Heart left ventricle (tissue), 16 donors: ENCODE measurements at places on chromosomes 3 and 15. TPM values are rescaled to one million over a fixed set of nuclear protein-coding genes. Genes with fewer than 3 reads are reported as not detected.
A peak's percentile ranks its signal among the peaks of the same experiment; 100 is the strongest.

Gene TIPARP
- 33.8 TPM for total RNA-seq

Gene RBMS3
- 31.1 TPM for total RNA-seq

Gene PLA1A
- 0.58 TPM for total RNA-seq

Gene ST8SIA2
- total RNA-seq, result 3.1 TPM

Gene OXNAD1
- total RNA-seq, result 19.0 TPM

Gene MAP3K13
- 4.8 TPM for total RNA-seq

Gene SLCO3A1
- total RNA-seq, result 50.2 TPM

Gene GPR160
- total RNA-seq, result 0.99 TPM

Gene AADAC
- total RNA-seq, result not detected

Gene BTLA
- not detected for total RNA-seq

Gene LOXL1
- 31.5 TPM for total RNA-seq

DNA sequence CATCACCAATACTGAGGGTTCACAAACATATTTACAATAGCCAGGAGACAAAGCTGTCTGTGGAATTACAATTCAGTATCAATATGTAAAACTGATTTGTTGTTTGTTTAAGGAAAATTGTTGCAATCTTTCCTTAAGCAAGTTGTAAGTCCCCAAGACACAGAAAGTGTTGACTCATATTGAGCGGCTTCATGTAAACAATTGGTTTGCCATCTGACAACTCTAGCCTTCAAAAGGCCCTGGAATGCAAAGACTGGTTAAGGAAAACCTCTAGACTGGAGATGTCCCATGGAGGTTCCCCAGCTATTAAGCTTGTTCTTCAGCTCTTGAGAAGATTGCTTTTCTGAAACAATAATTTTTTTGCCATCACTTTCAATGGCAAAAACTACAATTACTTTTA lies 283.7 kb upstream of the PROK2 start:
- DNase-seq, result no peak
- H3K27ac ChIP-seq, result no peak overlapping the region
- no peak overlapping the region for H3K4me3 ChIP-seq
- H3K4me1 ChIP-seq, result no peaks in the 10 kb centered on the region

GRCh38 chr15:92634671-92635201 lies 20.8 kb downstream of the FAM174B start:
- peaks cover 5% of the 10 kb centered on the region for H3K36me3 ChIP-seq
- H3K27me3 ChIP-seq, result no peaks in the 10 kb centered on the region
- no peak overlapping the region for H3K4me3 ChIP-seq
- H3K4me1 ChIP-seq, result no peaks in the 10 kb centered on the region
- no peak for DNase-seq

- no peaks in the 10 kb centered on the region for H3K4me1 ChIP-seq
- no peak overlapping the region for H3K4me3 ChIP-seq
- DNase-seq, result no peak
Observed at GRCh38 chr3:86702381-86702958, 288.5 kb downstream of the VGLL3 start.

GRCh38 chr15:80452166-80452565 lies 48.0 kb downstream of the ARNT2 start:
- H3K4me1 ChIP-seq, result no peaks in the 10 kb centered on the region
- no peak for DNase-seq
- H3K27me3 ChIP-seq, result peaks cover 4% of the 10 kb centered on the region
- H3K36me3 ChIP-seq, result no peaks in the 10 kb centered on the region
- H3K27ac ChIP-seq, result no peak overlapping the region

DNA sequence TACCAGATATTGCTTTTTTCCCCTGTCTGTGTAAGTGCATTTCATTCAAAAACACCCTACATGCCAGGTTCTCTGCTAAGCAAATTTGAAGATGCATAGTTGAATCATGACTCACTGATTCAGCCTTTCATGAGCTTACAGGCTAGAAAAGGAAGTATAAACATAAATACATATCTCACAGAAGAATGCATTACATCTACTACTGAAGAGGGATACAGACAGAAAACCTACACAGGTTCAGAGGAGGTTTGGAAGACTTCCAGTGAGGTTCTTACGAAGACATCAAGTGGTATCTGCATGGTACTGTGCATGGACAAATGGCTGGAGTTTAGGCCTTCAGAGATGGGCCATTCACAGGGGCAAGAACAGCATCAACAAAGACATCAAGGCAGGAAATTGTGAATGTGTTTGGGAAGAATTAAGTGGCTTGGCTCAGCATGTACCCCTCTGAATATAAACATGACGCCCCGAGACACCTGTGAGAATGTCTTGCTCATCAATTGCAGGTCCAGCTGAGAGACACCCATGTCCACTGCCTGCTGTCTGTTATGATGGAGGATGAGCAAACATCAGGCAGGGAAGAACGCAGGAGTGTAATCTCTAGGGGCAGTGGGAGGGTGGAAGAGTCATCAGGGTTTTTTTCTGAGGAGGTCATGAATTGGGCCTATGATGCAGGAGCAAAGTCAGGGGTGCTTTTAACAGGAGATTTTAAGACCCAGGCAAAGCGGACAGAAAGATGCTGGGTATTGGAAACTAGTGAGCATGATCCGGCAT lies 105.1 kb upstream of the GALNT15 start:
- H3K4me3 ChIP-seq, result no peak overlapping the region
- H3K4me1 ChIP-seq, result peaks cover 9% of the 10 kb centered on the region
- no peaks in the 10 kb centered on the region for H3K36me3 ChIP-seq
- no peak overlapping the region for H3K27ac ChIP-seq
- DNase-seq, result no peak

DNA sequence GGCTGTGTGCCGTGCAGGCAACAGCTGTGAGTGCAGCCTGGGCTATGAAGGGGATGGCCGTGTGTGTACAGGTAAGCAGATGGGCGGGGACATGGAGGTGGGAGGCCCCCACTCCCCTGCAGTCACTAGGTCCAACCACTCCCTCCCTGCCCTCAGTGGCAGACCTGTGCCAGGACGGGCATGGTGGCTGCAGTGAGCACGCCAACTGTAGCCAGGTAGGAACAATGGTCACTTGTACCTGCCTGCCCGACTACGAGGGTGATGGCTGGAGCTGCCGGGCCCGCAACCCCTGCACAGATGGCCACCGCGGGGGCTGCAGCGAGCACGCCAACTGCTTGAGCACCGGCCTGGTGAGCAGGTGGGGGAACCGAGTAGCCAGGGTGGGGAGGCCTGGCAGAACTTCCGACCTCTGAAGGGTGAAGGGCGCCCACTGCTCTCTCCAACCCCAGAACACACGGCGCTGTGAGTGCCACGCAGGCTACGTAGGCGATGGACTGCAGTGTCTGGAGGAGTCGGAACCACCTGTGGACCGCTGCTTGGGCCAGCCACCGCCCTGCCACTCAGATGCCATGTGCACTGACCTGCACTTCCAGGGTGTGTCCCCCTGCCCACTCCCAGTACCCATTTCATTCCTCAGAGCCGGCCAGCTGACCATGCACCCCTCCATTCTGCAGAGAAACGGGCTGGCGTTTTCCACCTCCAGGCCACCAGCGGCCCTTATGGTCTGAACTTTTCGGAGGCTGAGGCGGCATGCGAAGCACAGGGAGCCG lies 11.6 kb downstream of the NT5DC2 start:
- H3K4me1 ChIP-seq, result peaks cover 26% of the 10 kb centered on the region
- H3K36me3 ChIP-seq, result peaks cover 15% of the 10 kb centered on the region
- no peak overlapping the region for H3K4me3 ChIP-seq
- DNase-seq, result no peak
- H3K27ac ChIP-seq, result no peak overlapping the region

- DNase-seq, result no peak
- H3K4me1 ChIP-seq, result peaks cover 12% of the 10 kb centered on the region
- peaks cover 92% of the 10 kb centered on the region for H3K27me3 ChIP-seq
- no peaks in the 10 kb centered on the region for H3K36me3 ChIP-seq
- no peak overlapping the region for H3K4me3 ChIP-seq
Observed at GRCh38 chr3:181699171-181699903, 12.4 kb upstream of the SOX2 start.

DNA sequence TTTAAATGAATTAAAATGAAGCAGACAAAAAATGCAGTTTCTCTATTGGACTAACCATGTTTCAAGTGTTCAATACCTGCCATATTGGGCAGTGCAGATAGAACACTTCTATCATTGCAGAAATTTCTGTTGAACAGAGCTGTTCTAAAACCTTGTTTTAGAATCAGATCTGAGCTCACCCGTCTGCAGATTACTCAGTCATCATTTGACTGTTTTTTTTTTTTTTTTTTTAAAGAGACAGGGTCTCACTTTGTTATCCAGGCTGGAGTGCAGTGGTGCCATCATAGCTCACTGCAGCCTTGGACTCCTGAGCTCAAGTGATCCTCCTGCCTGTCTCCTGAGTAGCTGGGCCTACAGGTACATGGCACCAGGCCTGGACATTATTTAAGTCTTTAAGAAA lies 128.7 kb downstream of the APBA2 start:
- H3K27ac ChIP-seq, result no peak overlapping the region
- no peak overlapping the region for H3K4me3 ChIP-seq
- H3K4me1 ChIP-seq, result no peaks in the 10 kb centered on the region
- H3K27me3 ChIP-seq, result no peaks in the 10 kb centered on the region
- no peak for DNase-seq
- no peaks in the 10 kb centered on the region for H3K36me3 ChIP-seq

DNA sequence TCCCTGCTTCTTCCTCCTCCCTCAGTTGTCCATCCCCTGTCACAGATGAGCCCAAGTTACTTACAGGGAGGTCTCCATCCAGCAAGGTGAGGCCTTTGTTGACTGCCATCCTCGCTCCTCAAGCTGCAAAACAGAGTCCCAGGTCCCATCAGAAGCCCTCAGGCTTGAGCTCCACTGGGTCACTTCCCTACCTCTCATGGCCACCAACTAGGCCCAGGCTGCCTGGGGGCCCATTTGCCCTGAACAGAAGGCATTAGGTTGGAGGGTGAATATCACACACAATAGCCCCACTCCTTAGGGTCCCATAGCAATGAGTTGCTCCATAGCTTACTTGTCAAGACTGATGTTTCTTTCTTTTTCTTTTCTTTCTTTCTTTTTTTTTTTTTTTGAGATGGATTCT lies 1.8 kb downstream of the PLIN1 start:
- no peak overlapping the region for H3K27ac ChIP-seq
- no peaks in the 10 kb centered on the region for H3K36me3 ChIP-seq
- H3K27me3 ChIP-seq, result no peaks in the 10 kb centered on the region
- no peak overlapping the region for H3K4me3 ChIP-seq

GRCh38 chr15:40511472-40512133 lies 40.8 kb downstream of the CHST14 start:
- H3K4me3 ChIP-seq, result peak overlapping the region; percentile 64
- H3K36me3 ChIP-seq, result no peaks in the 10 kb centered on the region
- peaks cover 17% of the 10 kb centered on the region for H3K4me1 ChIP-seq
- peak overlapping the region; percentile 62 for H3K27ac ChIP-seq
- H3K27me3 ChIP-seq, result no peaks in the 10 kb centered on the region
- DNase-seq, result peak; percentile 80

- no peak for DNase-seq
- no peaks in the 10 kb centered on the region for H3K27me3 ChIP-seq
- H3K4me1 ChIP-seq, result no peaks in the 10 kb centered on the region
Observed at GRCh38 chr3:22175947-22176346, 424.9 kb upstream of the ZNF385D start.

DNA sequence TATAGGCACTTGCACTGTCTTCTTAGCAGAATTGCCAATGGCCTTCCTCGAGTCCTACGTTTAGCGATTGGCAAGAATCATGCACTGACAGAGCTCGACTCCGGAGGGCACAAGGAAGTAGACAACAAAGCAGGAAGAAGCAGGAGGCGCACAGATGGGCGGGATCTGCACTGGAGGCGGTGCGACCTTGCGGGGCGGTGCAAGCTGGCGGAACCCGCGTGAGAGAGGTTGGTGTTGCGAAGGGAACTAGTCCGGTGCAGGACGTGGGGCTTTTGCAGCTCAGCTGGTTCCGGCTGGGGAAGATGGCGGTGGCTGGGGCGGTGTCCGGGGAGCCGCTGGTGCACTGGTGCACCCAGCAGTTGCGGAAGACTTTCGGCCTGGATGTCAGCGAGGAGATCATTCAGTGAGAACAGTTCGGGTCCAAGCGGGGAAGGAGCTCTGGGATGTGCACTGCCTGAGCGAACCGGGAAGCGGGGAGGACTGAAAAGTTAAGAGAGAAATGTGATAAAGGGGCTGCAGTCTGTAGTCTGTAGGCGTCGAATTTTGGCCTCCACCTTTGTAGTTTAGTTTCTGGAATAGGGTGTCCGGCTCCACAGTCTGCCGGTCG lies at the start of gene TRIP4:
TSS of gene TRIP4 (plus strand) at position 275 of the 607 bp plus-strand sequence. CDS start at position 303, 28 bp downstream.
- H3K27ac ChIP-seq, result peak within 1 kb of the TSS; percentile 80
- peak; percentile 97 for DNase-seq
- H3K4me3 ChIP-seq, result peak within 1 kb of the TSS; percentile 33
- H3K36me3 ChIP-seq, result no peaks in the 10 kb centered on the region

DNA sequence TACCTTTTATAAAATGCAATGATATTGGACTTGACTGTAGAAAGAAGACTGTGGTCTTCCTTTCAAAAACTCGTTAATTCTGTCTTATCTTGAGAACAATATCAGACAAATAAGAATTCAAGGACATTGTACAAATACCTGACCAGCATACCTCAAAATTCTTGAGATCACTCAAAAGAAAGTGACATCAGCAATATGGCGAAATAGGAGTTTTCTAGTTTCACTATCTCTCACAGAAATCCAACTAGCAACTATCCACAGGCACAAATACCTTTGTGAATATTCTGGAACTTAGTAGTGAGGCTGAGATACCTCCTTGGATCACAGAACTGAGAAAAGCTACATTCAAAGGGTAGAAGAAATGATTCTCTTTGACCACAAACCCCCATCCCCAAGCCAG lies 419.7 kb downstream of the ZNF385D start:
- peaks cover 1% of the 10 kb centered on the region for H3K4me1 ChIP-seq
- no peaks in the 10 kb centered on the region for H3K36me3 ChIP-seq
- no peak overlapping the region for H3K4me3 ChIP-seq
- no peak for DNase-seq
- no peaks in the 10 kb centered on the region for H3K27me3 ChIP-seq

GRCh38 chr15:42742149-42742548 lies 5.2 kb upstream of the CDAN1 start:
- H3K27me3 ChIP-seq, result no peaks in the 10 kb centered on the region
- no peaks in the 10 kb centered on the region for H3K4me1 ChIP-seq
- DNase-seq, result no peak
- H3K4me3 ChIP-seq, result no peak overlapping the region

DNA sequence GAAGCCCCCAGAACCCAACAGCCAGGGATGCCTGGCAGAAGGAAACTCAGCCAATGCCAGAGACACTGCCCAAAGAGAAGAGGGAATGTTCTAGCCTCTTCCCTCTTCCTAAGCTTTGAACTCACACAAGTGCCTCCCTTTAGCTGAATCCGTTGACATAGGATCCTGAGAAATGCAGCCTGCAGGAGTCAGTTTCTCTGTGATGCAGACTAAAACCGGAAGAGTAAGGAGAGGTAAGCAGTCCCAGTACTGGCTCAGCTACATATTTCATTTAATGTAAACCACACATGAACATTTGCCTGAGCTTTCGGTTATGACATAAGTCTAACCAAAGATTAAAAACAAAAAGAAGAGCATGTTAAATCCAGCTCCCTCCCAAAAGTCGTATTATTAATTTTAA lies 768.7 kb downstream of the TBL1XR1 start:
- no peaks in the 10 kb centered on the region for H3K27me3 ChIP-seq
- H3K4me3 ChIP-seq, result no peak overlapping the region
- no peak overlapping the region for H3K27ac ChIP-seq

- no peak overlapping the region for H3K4me3 ChIP-seq
- no peak for DNase-seq
- H3K36me3 ChIP-seq, result no peaks in the 10 kb centered on the region
Observed at GRCh38 chr15:37715101-37715500, 219.3 kb upstream of the TMCO5A start.
